HFFc6 (cell line): ENCODE measurements at places on chromosomes 2 and 18.
A peak's percentile ranks its signal among the peaks of the same experiment; 100 is the strongest.

- DNase-seq: no peak
Measured at GRCh38 chr2:193469251-193469650, 1274.5 kb upstream of the TMEFF2 start.

GRCh38 chr2:82330155-82330554 is 2025.6 kb upstream of the LRRTM1 start:
- no peak for DNase-seq

DNA sequence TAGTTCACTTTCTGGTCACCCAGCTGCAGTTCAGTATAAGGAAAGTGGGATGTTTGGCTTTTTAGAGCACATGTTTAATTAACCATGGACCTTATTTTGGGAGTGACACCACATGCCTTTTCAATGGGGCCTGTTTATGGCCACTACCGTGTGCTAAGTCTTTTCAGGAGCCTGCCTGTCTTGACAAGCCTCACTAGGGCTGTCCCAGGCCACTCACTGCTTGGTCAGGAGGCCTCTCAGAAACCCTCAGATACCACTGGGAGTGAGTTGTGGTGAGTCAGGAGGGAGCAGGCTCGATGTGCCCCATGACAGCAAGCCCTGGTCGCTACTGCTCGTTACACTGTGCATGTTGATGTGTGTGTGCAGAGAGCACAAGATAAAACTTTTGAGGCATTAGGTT is 123.0 kb downstream of the MAP4K4 start:
- DNase-seq: peak; percentile 87

- no peak for DNase-seq
Measured at GRCh38 chr2:174048243-174048642, 83.1 kb upstream of the SP3 start.

- peak; percentile 54 for DNase-seq
Measured at GRCh38 chr2:56474412-56475158, 290.8 kb downstream of the CCDC85A start.

DNA sequence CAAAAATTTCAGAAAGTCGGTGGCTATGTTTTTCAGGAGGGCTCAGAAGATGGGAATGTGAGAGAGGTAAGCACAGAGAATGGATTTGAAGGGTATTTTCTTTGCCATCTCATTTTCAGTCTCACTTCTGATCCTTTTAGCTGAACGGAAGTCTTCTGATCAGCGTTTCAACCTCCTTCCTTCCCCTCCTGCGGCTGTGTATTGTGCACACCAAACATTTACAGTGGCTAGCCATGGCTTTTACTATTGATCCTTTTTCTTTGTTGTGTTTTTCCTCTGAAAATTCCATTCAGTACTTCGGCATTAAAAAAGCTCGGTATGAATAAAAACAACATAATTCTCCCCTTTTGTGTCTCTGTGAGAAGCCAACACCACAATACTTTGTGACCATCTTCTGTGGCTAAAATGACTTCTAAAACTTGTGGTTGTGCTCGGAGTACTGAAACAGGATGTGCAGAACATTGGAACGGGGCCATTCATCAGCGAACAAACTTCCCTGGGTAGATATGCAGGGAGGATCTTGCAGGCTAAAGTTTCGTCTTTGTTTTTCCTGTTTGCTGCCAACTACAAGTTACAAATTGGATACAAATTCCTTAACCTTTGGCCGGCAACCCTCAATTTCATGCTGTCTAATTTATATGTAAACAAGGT is 260.8 kb upstream of the FAM98A start:
- no peak for DNase-seq

DNA sequence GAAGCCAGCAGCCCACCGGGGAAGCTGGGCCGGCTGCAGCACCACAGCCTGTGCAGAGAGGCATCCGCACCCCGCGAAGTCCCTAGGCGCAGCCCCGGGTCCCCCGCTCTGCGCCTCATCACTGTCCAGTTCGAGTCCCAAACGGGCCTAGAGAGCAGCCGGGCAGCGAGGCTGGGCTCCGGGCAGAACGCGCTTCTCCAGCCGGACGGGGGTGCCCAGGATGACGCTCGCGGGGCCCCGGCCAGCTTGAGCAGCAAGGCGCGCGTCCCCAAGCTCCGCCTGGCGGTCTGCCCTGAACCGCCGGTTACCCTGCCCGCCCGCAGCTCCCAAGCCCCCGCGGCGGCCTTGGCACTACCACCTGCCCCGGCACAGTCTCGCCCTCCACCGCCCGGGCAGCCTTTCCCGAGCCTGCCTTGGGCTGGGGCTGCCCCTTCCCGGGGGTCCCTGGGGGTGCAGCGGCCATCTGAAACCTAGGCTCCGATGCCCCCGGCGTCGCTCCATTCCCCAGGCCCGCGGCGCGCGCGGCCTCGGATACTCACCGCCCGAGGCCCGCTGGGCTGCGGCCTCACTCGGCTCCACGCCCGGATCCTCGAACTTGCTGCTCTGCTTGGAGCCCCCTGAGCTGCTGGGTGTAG is 591 bp downstream of the SLC16A14 start:
- no peak for DNase-seq

DNA sequence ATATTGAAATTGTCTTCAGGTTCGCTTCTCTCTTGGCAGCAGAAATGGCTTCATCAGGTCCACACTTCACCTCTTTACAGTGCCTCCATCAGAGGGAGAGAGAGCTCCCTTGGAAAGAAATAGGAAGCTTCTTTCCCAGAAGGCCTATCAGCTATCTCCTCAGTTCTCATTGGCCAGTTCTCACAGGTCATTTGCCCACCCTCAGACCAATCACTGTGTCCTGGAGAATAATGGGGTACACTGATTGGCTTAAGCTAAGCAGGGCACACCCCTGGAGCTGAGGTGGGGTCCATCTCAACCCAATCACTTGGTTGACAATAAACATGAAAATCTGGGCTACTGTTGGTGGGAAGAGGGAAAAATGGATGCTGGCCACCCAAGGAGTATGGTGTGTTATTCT is 5.2 kb downstream of the GNLY start:
- DNase-seq: no peak

- no peak for DNase-seq
Measured at GRCh38 chr2:9463698-9464034, 10.7 kb upstream of the IAH1 start.

GRCh38 chr2:223537651-223538601 is 64.2 kb downstream of the SCG2 start:
- DNase-seq: no peak

DNA sequence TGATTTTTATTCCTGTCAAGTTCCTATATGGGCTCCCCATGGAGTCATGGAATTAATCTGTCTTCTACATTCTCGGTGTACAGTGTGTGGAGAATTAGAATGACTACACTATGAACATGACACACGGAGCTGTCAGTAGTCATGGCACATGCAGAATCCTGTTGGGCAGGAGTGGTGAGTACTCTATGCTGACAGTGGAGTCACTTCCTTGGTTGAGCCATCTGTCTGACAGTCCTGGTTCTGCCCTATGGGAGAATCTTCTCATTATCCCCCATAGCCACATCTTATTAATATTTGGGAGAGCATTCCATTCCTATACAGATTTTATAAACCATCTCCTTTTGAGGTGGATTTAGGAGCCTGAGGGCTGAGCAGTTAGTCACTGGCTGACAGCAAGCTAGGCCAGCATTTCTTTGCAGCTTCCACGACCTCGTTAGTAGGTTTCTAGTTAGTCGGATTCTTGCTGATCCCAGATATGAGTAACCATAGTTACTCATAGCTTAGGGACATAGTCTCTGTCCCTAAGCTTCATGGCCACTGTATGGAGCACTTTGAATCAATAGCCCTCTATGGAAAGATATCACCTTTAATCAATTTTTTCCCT is 90.6 kb downstream of the MDH1 start:
- DNase-seq: peak; percentile 80

DNA sequence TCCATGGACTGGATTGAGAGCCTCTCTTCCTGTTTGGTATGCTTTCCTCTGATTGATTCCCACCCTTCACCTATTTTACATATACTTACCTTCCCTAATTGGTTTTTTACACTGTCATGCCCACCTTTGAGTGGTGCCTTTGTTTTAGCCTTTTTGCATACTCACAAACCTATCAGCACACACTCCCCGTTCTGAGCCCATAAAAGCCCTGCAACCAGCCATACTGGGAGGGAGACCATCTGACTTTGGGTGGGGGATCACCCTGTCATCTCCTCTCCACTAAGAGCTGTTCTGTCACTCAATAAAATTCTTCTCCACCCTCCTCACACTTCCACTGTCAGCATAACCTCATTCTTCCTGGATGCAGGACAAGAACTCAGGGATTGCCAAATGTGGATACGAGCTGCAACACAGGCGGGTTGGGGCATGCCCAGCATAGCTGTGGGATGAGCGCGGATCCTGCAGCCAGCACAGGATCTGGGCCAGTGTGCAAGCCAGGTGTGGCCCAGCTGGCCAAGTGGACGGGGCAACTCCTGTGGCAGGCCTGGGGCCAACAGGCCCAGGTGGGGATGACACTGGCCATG is 9.4 kb upstream of the MOB1A start:
- DNase-seq: peak; percentile 50

DNA sequence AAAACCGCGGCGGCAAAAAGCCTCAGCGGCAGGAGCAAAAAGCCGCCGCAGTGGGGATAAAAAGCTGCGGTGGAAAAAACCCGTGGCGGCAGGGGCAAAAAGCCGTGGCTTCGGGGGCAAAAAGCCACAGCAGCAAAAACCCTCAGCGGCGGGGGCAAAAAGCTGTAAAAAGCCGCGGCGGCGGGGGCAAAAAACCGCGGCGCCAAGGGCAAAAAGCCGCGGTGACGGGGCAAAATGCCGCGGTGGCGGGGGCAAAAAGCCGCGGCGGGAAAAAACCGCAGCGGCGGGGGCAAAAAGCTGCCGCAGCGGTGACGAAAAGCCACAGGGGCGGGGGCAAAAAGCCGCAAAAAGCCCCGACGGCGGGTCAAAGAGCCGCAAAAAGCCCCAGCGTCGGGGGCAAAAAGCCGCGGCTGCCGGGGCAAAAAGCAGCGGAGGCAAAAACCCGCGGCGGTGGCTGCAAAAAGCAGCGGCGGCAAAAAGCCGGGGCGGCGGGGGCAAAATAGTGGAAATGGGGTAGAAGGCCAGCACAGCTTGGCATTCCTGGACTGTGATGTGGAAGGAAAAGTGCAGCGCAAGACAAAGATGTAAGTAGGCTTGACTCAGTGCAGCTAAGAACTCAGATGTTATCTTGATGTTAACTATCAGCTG is 151.8 kb downstream of the ANKRD30BL start:
- peak; percentile 0 for DNase-seq

DNA sequence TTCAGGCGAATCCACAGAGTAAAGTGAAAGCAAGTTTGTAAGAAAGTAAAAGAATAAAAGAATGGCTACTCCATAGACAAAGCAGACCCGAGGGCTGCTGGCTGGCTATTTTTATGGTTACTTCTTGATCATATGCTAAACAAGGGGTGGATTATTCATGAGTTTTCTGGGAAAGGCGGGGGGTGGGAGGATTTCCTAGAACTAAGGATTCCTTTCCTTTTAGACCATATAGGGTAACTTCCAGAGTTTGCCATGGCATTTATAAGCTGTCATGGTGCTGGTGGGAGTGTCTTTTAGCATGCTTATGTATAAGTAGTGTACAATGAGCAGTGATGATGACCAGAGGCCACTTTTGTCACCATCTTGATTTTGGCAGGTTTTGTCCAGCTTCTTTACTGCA is 59.8 kb downstream of the SLC4A3 start:
- DNase-seq: peak; percentile 71

DNA sequence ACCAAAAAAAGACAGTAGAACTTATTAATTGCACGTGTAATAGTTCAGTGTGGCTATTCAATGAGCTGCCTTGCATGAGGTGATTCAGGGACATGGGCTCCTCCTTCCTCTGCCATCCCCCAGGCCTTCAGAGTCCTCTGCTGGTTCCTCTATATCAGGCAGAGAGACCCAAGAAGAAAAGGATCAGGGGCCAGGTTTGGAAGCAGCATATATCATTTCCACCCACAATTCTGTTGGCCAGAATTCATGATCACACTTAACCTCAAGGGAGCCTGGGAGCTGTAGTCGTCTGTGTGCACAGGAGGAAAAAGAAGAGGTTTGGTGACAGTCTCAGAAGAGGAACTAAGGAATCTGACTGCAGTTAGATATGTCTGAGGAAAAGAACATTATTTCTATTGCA is 114.0 kb upstream of the GLS start:
- DNase-seq: no peak

DNA sequence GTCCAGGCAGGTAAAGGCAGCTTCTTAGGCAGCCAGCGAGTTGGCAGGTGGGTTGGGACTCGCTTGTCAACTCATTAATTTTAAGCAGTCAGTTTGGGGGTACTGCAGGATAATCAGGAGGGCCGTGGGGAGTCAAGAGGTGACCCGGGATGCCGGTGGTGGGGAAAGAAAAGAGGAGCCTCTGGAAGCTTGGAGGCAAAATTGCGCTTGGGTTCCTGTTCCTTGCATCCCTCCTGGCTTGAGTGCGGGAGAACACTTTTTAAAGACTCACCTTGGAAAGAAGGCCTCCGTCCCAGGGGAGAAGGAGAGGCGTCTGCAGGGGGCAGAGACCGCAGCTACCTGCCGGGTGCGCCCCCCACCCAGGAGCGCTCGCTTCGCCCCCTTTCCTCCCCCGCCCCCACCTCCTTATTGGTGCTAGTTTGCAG is at the start of gene KCNJ3:
Gene KCNJ3, plus strand, starts transcription at position 400 of the 425 bp plus-strand sequence. CDS start 81 bp downstream, outside the sequence.
- no peak for DNase-seq
